Activated naive CD8-positive, alpha-beta T cell treated with anti-CD3 and anti-CD28 coated beads, Interleukin-2, amount 50 U/mL, for 24 hours (primary cell): ENCODE measurements at places on chromosomes 12 and 14.

DNA sequence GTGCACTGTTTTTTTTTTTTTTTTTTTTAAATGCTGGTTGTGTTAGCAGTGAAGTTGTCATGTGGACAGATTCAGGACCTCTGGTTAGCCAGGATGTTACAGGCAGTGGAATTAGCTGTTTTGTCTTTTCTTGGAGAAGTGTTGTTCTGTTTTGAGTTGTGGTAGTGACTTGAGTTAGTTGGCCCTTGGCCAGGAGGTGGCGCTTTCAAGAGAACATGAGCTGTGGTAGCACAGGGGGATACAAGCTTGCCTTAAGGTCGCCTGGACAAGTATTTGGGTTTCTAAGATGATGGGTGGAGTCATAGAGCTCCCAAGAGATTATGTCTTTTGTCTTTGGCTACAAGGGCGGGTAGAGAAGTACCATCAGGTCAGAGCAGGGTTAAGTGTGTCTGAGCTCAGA lies 33.3 kb upstream of the CCDC198 start:
- DNase-seq, result no peak

GRCh38 chr12:132323171-132324010 lies 6.0 kb downstream of the GALNT9 start:
- peak; percentile 8 for DNase-seq

DNA sequence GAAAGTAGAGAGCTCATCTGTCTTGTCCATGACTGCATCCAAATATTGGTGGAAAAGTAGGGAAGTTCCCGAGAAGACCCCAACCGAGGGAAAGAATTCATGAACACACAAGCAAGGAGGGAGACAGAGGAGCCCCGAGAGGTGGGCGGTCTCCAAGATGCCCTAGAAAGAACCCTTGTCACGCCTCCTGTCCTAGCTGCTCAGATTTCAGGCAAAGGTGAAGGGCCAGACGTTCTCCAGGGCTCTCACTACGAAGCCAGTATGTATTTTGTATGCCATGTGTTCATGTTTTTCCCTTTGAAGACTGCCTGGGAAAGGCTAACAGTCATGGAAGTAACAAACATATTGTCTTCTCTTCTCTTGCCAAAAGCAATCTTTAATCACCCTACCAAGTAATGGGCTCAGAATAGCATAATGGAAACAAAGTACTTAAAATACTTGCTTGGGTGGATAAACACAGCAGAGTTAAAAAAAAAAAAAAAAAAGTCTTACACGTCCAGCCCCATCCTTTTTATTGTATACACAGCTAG lies 99.2 kb upstream of the TBX3 start:
- no peak for DNase-seq

GRCh38 chr14:75661499-75661814 lies 411 bp downstream of the TTLL5 start:
- DNase-seq, result no peak

DNA sequence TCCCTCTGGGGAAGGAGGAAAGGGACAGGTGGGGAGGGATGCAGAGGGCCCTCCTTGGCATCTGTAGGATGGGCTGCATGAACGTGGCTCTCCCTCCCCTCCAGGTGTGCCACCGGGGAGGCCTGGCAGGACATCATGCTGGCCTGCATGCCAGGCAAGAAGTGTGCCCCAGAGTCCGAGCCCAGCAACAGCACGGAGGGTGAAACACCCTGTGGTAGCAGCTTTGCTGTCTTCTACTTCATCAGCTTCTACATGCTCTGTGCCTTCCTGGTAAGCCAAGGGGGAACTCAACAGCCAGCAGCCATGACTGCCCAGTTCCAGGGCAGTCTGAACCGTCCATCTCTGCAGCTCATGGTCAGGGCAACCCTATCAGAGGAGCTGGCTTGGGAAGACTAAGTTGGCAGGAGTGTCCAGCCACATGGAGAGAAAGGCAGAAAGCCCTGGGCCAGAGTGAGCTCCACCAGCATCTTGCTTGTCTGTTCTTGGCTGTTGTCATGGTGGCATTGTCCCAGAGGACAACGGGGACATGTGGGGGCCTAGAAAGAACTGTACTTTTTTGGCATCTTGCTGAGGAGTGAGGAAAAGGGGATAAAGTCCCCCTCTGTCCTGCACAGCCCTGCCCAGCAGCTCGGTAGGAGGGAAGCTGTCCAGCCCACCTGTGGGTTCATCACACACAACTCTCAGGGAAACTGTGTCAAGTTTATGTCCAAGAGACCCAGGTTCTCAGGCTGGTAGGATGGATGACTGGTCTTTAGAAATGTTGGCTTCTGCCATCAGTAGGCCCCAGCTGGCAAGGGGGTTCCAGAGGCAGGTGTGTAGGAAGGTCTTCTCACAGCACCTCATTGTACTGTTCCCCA lies 129.8 kb upstream of the FKBP4 start:
- no peak for DNase-seq

DNA sequence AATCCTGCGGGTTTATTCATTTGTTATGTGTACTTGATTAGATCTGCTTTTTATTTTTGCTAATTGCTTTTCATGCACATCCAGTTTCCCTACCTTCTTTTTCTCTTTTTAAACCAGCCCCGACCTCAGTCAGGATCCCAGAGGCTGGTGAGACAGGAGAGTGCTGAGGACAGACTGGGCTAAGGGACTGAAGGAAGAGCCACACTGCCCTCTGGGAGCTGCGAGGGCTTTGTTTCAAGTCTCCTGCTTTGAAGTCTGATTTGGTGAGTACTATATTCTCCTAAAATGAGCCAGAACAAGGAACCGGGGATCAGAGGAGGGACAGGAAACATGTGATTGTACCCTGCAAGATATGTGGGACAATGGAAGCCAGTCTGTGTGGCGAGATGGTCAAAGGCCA lies 23.9 kb downstream of the PRICKLE1 start:
- DNase-seq, result no peak

- DNase-seq, result no peak
Measured at GRCh38 chr14:35420036-35420811, 15.7 kb upstream of the NFKBIA start.

DNA sequence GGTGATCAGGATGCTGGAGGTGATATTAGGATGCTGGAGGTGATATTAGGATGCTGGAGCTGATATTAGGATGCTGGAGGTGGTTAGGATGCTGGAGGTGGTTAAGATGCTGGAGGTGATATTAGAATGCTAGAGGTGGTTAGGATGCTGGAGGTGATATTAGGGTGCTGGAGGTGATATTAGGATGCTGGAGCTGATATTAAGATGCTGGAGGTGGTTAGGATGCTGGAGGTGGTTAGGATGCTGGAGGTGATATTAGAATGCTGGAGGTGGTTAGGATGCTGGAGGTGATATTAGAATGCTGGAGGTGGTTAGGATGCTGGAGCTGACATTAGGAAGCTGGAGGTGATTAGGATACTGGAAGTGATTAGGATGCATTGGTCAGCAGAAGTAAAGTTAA lies 101.4 kb downstream of the CALM1 start:
- no peak for DNase-seq
